8988T (cell line): ENCODE measurements at places on chromosomes 2 and 18.

- no peak for DNase-seq
Observed at GRCh38 chr2:40455661-40456060, 3.8 kb upstream of the SLC8A1 start.

DNA sequence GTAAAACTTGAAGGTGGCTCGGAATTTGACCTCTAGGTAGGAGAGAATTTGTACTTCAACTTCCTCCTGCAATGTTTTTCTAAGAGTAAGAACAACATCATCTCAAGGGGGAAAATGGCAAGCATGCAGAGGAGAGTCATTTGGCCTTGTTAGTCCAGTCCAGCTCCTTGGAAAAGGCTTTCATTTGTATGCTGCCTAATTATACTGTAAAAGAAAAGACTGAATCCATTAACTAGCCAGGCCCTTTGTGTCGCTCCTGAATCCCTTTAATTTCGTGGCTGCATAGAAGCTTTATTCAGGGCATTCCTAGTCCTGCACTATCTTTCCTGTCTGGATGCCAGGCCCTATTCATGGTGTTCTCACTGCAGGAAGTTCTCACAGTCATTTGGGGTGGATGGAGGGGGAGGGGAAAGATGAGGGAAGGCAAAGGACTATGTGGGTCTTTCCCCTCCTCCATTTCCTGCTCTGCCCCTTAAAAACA is 36.0 kb downstream of the PHLPP1 start:
- DNase-seq = no peak

- DNase-seq = no peak
Observed at GRCh38 chr2:125643128-125643527, 1012.8 kb upstream of the GYPC start.

- DNase-seq = no peak
Observed at GRCh38 chr2:151337643-151338042, 19.7 kb upstream of the TNFAIP6 start.

DNA sequence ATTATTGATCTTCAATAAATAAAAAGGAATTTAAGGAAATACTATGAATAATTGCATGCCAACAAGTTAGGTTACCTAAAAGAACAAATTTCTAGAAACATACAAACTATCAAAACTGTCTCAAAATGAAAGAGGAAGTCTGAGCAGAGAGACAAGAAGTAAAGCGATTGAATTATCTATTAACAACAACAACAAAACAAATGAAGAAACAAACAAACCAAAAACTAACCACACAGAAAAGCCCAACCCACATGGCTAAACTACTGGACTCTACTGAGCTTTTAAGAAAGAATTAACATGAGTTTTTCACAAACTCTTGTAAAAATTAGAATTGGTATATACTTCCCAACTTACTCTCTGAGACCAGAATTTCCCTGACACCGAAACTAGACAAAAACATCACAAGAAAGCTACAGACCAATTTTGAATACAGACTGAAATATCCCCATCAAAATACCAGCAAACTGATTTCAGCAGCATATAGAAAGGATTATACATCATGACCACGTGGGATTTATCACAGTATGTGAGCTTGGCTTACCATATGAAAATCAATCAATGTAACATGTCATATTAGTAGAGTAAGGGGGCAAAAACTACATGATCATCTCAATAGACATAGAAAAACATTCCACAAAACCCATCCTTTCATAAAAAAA is 16.6 kb upstream of the GALNT1 start:
- DNase-seq = no peak

GRCh38 chr2:39210846-39211245 is 32.9 kb downstream of the CDKL4 start:
- no peak for DNase-seq

DNA sequence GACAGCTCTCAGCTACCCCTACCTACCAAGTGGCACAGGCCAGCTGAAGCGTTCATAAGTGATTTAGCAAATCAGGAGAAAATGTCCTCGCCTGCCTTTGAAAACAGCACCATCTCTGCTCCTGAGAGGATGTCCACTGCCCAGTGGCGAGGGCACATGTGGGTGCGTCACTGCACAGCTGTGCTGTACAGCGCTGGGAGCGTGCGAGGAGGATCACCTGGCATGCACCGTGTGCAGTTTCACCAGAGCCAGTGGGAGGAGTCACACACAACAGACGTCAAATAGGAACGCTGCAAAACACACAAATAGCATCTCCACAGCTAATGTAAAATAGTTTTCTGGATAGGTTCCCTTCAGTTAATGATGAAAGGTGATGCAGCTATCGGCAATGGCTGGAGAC is 154.1 kb downstream of the HDAC4 start:
- no peak for DNase-seq

DNA sequence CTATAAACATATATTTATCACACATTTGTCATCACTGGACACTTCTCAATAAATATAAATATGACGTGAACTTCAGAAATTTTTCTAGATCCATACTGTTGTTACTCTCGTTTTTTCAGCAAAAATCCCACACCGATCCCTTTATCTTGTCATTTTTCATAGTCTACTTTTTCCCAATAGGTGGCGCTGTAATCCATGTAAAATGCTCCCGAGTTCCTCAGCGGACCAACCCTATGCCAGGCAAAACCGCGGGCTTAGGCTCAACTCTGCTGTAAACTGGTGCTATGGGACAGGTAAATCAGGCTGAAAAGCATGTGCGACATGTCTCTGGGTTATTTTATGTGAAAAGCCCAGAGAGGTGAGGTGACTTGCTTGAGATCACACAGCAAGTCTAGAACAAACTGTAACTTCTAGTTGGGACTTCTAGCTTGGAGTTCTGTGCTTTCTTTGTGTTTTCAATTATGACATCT is 104.0 kb downstream of the COBLL1 start:
- DNase-seq = peak; percentile 18

- no peak for DNase-seq
Observed at GRCh38 chr2:23746141-23746863, 180.6 kb downstream of the ATAD2B start.

DNA sequence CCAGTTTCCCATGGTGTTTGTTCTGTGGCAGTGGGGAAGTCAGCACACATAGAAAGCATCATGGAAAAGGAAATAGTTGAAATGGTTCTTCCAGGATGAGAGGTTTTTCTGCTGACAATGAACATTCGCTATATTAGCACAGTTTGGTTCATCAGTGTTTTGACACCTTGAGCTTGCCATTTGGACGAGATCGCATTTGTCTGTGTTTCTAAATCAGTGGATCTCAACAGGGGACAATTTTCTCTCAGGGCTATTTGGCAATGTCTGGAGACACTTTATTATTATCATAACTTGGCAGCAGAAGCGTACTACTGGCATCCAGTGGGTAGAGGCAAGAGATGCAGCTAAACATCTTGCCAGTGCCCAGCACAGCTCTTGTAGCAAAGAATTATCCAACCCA is 74.6 kb downstream of the CD8B2 start:
- DNase-seq = no peak

- no peak for DNase-seq
Observed at GRCh38 chr2:29879456-29879855, 41.9 kb downstream of the ALK start.

DNA sequence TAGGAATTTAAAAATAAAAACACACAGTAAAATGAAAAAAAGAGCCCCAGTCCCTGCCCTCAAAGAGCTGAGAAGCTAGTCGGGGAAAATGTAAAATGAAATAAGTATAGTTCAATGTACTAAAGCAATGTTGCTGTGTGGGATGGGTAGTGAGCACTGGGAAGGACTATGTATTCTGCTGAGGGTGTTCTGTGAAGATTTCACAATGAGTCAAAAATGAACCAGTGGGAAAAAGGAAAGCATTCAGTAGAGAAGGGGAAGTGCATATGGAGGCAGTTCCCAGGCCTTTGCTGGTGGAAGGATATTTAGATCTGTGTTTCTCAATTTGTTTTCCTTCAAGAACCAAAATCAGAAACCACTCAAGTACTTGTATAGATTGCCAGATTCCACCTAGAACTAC is 1094.7 kb upstream of the KLHL29 start:
- DNase-seq = no peak

DNA sequence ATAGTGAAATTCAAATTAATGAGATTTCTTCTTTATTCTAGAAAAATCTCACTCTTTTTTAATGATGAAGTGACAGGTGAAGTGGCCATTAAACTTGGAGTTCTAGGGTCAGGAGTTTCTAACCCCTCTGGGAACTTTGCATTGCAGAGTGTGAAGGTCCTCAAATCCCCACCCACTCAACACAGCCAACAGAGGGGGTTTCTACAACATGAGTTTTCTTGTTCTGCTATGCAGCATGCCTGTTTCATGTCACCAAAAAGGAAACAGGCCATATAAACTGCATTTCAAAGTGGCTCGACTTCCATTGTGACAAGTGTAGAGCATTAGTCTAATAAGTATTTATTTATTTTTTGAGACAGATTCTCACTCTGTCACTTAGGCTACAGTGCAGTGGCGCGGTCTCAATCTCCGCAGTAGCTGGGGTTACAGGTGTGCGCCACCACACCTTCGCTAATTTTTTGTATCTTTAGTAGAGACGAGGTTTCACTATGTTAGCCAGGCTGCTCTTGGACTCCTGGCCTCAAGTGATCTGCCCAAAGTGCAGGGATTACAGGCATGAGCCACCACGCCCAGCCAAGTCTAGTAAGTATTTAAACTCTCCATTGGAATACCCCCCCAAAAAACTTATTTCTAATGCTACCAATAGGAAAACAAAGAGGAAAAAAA is 146.1 kb upstream of the ZFP36L2 start:
- DNase-seq = no peak

GRCh38 chr2:218002143-218002844 is 501 bp downstream of the TNS1 start:
- DNase-seq = no peak

GRCh38 chr18:13871701-13872100 is 43.6 kb downstream of the MC2R start:
- no peak for DNase-seq

DNA sequence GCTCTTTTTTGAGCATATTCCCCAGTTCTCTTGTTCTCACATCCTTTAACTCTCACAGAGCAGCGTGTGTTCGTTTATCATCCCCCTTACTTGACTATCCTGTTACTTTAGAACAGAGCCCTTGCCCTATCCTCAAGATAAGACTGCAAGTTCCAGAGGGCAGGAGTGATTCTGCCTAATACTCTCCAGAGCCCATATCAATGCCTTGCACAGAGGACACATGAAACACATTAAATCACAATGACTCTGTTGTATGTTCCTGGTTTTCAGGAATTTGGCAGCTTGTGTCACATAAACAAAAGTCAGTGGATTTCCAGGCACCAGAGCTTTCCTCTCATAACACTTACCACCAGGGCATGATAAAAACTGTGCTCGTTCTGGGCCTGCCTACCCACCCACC is 156.7 kb downstream of the RNF144A start:
- DNase-seq = no peak

GRCh38 chr18:44837482-44838180 is 156.9 kb downstream of the SETBP1 start:
- DNase-seq = no peak

DNA sequence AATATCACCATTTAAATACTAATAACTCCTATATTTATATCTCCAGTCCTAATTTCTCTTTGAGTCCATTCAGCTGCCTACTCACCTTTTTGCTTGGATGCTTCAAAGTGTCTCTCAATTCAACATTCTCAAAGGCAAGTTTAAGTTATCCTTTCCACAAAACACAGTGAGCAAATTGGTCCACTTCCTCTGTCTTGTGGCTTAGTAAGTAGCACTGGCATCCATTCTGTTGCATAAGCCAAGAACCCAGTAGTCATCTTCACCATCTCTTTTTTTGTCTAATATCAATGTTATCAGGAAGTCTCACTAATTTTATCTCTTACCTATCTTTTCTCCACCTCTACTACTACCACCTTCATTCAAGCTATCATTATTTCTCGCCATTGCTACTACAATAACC is 27.4 kb upstream of the IL1RL1 start:
- no peak for DNase-seq

DNA sequence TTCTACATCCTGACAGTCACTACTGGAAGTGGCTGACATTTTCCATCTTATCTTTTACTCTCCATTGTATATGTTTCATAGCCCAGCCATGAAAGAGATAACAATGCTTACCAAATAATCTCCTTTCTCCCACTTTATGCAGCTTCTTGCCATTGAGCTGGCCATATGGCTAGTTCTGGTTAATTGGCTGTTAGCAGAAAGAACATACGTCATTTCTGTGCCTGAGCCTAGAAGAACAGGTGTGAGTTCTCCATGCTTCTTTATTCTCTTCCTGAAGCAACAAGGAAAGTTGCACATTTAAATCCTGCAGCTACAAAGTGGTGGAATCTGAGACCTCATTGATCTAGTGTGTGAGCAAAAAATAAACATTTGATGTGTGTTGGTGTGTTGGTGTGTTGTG is 82.0 kb upstream of the FSHR start:
- no peak for DNase-seq

DNA sequence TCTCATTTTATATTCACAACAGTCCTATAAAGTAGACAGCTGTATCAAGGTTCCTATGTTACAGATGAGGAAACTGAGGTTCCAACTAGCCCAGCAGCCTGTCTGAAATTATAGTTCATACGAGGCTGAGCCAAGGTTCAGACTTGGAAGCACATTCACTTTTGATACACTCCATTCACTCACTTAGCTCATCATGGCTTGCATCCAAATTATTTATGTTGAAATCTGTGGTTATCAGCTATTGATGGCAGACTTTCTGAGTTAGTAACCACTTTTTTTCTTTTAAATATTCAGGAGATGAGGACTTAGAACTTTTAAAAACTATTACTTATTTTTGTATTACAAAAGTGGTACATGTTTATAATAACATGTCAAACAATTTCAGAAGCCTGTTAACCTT is 188.2 kb downstream of the MTX2 start:
- no peak for DNase-seq

DNA sequence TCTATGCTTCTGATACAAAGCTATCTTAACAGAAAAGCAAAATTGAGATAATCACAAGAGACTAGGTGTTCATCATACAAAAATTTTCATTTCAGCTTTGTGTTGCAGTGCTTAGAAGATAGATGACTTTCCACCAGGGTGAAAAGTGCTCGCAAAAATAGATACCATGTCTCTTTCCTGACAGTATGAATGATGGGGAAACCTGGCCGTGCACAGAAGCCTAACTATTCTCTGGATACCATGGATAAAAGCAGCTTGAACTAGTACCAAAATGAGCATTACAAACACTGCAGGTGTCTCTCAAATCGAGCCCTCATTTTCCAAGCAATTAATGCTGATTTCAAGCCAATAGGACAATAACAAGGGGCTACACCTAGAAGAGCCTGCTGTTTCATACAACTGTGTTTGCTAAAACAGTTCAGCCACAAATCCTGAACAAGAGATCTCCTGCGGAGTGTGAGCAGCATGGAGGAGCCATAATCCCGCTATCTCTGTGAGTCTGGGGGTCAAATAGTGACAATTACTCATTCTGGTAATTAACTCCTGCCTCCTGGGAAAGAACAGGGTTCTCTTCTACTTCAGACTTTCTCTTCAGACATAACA is 507.6 kb downstream of the PID1 start:
- no peak for DNase-seq

DNA sequence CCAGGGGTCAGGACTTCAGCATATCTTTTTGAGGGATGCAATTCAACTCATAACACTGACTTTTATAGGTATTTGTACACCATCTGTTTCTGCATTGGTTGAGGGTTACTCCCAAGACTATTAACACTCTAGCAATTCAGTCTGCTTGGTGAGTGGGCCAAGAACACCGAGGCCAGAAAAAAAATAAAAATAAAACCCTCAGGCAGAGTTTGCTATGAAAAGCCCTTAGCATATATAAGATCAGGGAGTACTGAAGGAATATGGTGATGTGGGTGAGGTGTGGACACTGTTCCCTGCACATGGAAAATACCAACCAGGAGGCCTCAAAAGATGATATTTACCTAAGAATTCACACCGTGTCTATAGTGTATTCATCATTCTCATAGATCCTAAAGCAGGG is 383.2 kb upstream of the UBE2E3 start:
- DNase-seq = no peak

- DNase-seq = peak; percentile 35
Observed at GRCh38 chr18:75211953-75212750, 1.6 kb downstream of the TSHZ1 start.
